ENCODE measurements at places on chromosomes 3 and 15.

DNA sequence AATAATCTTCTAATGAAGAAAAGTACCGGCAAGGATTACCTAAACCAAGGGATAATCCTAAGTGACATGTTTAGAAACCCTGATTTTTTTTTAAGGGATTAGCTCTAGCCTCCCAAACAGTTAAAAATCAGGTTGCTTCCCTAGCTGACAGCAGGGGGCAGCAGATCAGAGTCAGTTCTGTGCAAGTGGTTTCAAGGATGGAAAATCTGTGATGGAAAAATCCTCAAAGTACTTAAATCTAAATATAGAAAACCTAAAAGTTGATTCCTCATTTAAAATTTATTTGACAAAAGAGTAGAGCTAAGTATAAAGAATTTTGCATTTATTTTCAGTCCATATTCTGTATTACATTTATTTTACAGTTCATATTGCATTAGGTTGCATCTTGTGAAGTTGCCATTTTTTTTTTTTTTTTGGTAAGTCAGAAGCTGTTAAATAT lies 107.6 kb downstream of the PEX5L start:
- DNase-seq = no peak

DNA sequence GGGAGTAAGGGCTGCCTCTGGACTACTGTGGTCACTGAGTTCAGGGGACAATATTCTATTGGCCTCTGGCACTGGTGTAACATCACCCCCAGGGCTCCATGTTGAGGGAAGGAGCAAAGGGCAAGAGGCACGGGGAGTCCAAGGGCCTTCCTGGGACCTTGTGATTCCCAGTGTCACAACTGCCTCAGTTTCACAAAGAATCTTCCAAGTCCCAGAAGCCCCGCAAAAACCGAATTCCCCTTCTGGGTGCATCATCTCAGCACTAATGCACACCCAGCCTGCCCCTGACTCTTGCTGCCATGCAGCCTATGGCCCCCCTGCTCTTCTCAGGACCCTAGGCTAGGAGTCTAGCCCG lies 5.5 kb downstream of the AMOTL2 start:
- DNase-seq = no peak

- no peak for DNase-seq
These were observed 3.0 kb downstream of the PLA1A start for GRCh38 chr3:119600732-119601131.

DNA sequence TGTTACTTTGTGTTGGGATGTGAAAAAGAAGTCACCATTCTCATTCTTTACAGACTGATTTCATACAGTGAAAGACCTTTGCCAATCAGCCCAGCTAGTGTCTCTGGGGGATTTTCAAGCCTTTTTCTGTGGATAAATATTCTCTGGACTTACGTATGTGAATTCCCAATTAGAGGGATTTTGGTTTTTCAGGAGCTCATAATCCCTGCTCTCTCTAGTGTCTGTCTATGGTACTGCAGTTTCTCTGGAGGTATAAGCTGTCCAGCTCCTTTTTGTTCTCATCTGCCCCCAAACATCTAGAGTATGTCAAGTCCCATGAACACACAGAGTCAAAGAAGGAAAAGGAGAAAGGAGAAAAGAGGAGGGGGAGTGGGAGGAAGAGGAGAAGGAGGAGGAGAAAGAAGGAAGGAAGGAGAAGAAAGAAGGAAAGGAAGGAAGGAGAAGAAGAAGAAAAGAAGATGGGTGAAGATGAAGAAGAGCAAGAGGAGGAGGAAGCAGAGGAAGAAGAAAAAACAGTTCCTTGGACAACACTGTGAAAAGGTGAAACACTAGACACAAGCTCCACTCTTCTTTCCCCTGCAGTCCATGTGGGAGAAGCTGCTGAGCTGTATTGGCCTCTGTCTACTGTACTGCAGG lies 218.6 kb downstream of the GREM1 start:
- no peak for DNase-seq

GRCh38 chr15:31332681-31333071 lies 6.0 kb downstream of the KLF13 start:
- DNase-seq = no peak

- no peak for DNase-seq
These were observed 605 bp downstream of the DCUN1D1 start for GRCh38 chr3:182979674-182980191.

DNA sequence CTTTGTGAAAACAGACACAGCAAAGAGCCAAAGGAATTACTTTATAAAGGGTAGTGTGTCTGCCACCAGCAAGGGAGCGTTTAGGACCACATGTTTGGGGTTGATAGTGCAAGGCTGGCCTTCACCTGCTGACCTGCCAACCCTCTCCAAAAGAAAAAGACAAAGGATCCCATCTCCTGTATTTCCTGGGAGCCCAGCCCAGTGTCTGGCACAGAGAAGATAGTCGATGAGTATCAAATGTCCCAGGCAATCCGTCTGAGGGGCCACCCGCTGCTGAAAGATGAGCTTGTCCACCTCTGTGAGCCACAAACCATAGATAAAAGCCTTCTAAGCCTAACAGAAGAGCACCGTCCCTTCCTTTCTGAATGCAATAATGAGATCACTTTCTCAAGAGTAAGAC lies 154.8 kb upstream of the CTNNB1 start:
- no peak for DNase-seq

DNA sequence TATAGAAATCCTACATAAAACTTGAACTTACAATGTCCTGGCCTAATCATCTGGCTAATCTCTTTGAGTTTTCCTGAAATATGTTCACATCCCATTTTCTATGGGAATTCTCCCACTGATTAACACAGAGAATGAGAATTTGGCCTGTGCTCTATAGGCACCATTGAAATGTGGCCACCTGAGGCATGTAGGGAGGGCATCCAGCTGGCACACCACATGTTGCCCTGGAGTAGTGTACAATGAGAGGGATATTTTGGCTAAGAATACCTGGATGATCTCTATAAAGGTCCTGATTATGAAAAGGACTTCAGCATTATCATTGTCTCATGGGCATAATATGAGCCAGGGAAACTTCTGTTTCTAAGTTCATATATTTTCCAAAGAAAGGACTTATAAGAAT lies 324.0 kb downstream of the ZBTB20 start:
- no peak for DNase-seq

- no peak for DNase-seq
These were observed 357.4 kb downstream of the RORA start for GRCh38 chr15:60871731-60872130.

DNA sequence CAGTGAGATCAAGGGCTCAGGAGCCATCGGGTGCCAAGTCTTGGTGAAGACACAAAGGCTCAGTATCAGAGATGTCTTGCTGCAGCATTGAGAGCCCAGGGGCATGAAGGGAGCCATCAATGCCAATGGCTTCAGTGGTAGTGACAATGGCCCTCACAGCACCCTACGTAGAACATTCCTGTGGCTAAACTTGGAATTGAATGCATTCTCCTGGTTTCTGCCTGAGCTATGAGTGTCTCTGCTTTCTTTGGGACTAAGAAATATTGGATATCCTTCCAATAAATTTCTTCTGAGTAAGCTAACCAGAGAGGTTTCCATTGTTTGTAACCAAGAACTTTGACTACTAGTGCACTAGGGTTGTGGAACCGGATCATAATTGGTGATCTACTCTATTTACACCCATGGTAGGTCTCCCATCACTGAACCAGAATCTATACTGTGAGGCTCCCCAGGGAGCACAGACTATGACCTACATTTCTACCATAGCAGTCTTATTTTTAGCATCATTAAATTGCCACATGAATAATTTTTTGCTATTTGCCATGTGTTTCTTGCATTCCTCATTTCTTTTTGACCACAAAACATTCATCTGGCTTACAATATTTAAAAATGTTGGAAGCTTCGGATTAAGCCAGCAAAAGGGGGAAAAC lies 31.6 kb upstream of the PDZRN3 start:
- no peak for DNase-seq

- DNase-seq = no peak
These were observed 62.6 kb upstream of the CNTN4 start for GRCh38 chr3:2036076-2036475.

GRCh38 chr15:38130740-38131498 lies 121.7 kb upstream of the SPRED1 start:
- no peak for DNase-seq

DNA sequence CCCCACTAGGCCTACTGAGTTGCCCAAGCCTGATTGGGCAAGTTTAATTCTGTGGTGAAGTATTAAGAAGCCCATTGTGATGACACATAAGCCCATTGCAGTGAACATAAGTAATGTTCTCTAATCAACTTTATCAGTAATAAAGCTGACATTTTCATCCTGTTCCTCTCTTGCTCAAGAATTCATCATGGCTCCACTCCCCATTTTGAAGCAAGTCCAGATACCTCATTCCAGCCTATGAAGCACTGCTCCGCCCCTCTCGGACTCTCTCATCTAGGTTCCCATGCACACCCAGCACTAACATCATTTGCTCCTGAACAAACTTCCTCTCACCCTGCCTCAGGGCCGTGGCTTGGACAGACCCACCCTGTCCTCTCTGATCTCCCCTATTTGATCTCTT lies 10.5 kb downstream of the SHF start:
- DNase-seq = no peak

- DNase-seq = no peak
These were observed 4.7 kb downstream of the TCF12 start for GRCh38 chr15:56923174-56923591.

DNA sequence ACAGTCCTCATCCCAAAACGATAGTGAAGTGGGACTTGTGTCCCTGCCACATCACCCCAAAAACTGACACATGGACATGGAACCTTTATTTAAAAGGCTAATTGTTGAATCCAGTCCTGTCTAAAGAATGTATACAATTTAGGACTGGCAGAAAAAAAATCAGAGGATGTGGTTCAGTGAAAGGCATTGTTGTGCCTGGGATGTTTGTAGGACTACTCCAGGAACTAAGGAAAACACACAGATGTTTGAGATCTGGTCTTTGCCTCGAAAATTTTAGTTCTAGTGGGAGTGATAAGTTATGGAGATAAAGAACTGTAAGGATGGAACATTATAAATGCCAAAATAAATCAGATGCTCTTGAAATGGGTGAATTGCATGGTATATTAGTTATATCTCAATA lies 27.2 kb downstream of the VGLL4 start:
- no peak for DNase-seq

DNA sequence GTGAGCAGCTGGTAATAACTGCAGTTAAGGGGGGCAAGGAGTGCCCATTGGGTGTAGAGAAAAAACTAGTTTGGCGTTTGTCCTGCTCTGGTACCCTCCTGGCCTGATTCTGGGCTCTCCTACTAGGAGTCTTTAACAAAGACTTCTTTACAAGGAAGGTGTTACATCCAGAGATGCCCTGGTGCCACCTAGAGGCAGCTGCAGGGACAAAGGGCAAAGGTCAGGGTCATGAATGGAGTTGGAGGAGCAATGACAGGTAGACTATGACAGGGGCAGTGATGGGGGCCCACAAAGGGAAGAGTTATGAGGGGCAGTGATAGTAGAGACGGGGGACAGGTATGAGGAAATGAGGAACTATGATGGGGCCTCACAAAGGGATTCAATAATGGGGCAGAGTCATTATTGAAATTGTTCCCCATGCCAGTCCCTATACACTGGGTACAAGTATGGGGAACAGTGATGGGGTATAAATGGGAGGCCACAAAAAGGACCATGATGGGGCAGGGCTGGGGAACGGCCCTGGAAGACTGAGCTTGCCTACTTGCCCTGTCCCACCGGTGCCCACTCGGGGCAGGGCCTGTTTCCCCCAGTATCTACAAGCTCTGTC lies 7.9 kb downstream of the CCDC71 start:
- peak; percentile 20 for DNase-seq

GRCh38 chr3:187888701-187889100 lies 143.4 kb upstream of the BCL6 start:
- DNase-seq = no peak

GRCh38 chr3:42979044-42979972 lies at the start of gene GASK1A:
GASK1A (plus strand) TSS chr3:42979311; CDS start chr3:42979643, 332 bp downstream.
- no peak for DNase-seq

DNA sequence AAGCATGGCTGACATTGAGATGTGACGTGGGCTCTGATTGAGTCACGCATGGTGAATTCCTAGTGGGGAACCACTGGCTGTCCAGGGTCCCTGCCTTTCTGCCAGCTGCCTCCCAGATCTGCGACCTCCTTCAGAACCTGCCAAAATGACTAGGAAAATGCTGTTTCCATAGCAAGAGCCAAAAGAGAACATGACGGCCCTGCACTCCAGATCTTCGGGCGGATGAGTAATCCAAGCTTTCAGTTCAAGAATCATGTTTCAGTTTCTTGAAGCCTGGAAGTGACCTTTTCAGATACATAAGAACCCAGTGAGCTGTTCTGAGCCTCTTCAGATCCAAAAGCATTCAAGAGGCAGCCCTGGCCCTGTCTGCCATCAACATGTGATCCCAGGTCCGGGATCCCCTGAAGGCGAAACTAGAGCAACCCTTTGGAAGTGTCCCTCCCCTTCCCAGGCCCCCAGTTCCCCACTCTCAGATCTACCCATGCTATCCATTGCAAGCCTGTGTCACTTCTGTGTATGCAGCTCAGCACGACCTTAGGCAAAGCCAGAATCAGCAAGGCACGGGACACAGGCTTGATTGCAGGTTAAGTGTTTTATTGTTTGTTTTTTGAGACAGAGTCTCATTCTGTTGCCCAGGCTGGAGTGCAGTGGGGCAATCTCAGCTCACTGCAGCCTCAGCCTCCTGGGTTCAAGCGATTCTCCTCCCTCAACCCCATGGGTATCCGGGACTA lies 19.7 kb downstream of the ANKRD63 start:
- DNase-seq = no peak

GRCh38 chr3:188491276-188491687 lies 337.3 kb downstream of the LPP start:
- no peak for DNase-seq

- no peak for DNase-seq
These were observed 730 bp upstream of the RPL14 start for GRCh38 chr3:40456279-40456939.

DNA sequence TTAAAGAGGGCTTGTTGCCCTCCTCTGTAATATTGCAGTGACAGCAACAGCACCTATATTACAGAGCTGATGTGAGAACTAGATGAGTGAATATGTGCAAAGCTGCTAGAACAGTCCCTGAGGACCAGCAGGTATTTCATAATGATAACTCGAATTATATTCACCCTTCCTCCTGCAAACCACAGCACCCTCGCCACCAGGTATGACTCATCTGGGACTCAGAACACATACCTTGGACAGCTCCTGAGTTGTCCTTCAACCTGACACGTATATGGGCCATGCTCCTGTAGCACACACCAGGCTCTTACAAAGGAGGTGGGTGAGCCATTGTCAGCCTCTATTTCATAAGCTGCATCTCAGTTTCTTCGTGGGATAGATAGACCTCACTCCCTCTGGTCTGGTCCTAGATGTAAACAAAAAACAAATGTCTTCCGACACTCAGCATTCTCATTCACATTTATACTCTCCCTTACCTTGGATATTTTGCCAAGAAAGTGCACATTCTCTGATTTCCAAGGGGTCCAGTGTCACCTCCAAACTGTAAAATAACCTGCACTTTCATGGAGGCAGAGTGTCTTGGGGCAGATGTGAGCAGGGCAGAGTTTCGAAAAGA lies 124.5 kb downstream of the TLE3 start:
- no peak for DNase-seq

DNA sequence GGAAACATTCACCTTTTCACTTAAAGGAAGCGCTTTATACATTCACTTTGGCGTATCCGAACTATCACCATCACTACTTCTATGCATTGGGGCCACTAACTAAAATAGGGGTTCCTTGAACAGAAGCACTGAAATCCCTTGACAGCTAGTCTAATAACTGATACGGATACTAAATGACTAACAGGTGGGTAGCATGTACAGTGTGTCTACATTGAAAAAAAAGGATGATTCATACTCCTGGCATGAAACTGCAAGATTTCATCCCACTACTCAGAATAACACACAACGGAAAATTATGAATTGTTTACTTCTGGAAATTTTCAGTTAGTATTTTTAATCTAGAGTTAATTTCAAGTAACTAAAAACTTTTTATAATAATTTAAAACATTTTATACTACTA lies 96.7 kb downstream of the SMARCC1 start:
- DNase-seq = no peak

All from stimulated activated CD8-positive, alpha-beta memory T cell treated with anti-CD3 and anti-CD28 coated beads, Interleukin-4, amount 100 ng/mL, for 1 hour (primary cell).